HFFc6 (cell line): ENCODE measurements at places on chromosomes 7 and 10. TPM values are rescaled to one million over a fixed set of nuclear protein-coding genes. Genes with fewer than 3 reads are reported as not detected.
A peak's percentile ranks its signal among the peaks of the same experiment; 100 is the strongest.

DNA sequence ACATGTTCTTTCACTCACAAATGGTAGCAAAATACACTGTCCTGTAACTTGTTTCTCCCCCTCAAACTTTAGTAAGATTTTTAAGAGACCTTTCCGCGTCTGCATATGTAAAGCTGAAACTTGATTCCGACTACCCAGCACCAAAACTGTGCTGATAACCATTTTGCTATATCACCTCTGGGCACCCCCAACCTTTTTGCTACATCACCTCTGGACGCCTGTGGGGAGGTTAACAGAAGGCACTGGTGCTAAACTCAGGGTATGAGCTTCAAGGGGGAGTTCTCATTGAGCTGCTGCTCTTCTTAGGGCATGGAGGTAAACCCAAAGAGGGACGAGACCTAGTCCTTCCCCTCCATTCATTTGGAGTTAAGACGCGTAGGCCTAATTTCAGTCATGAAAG, 67.6 kb upstream of the NFE2L3 start:
- DNase-seq = no peak
- H3K4me1 ChIP-seq = no peaks in the 10 kb centered on the region
- no peak overlapping the region for H3K4me3 ChIP-seq
- H3K36me3 ChIP-seq = no peaks in the 10 kb centered on the region
- no peak overlapping the region for H3K27ac ChIP-seq

GRCh38 chr7:82012453-82012852, 242.6 kb upstream of the HGF start:
- no peaks in the 10 kb centered on the region; the same call in 1 of the 2 replicates for H3K27me3 ChIP-seq
- no peak overlapping the region for H3K27ac ChIP-seq
- H3K36me3 ChIP-seq = peaks cover 5% of the 10 kb centered on the region
- H3K4me1 ChIP-seq = peaks cover 19% of the 10 kb centered on the region
- H3K4me3 ChIP-seq = no peak overlapping the region

- DNase-seq = no peak
- peaks cover 15% of the 10 kb centered on the region for H3K4me1 ChIP-seq
- peak overlapping the region; percentile 50 for H3K4me3 ChIP-seq
- H3K27ac ChIP-seq = no peak overlapping the region
- no peaks in the 10 kb centered on the region for H3K36me3 ChIP-seq
These were observed 5.1 kb upstream of the MYL7 start for GRCh38 chr7:44145969-44146911.

DNA sequence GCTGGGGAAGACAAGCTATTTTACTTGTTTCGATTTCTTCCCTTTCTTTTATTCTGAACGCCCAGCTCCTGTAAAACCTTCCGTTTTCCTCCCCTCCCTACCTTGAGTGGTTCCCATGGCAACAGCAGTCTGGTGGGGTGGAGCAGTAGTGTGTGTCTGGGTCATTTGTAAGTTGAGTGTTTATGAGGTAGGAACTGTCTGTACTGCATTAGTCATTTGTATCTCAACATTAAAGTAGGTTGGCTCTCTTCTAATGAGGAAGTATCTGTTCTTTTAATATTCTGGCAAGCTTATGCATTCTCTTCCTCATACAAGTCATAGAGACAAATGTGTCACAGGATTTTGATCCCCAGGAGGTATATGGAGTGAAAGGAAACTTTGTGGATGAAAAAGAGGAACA, 85.3 kb upstream of the CCDC6 start:
- peaks cover 2% of the 10 kb centered on the region; the same call in 1 of the 2 replicates for H3K27me3 ChIP-seq
- H3K4me1 ChIP-seq = no peaks in the 10 kb centered on the region
- H3K4me3 ChIP-seq = no peak overlapping the region
- no peak for DNase-seq
- no peak overlapping the region for H3K27ac ChIP-seq

NPY gene
- total RNA-seq = not detected in 3 replicates

AKR1D1 gene
- 0.17 to 0.21 TPM in 2 of 3 replicates, not detected in the other for total RNA-seq

GRCh38 chr10:102424145-102424544, 3.5 kb downstream of the FBXL15 start:
- no peak for DNase-seq
- no peak overlapping the region for H3K4me3 ChIP-seq

- DNase-seq = no peak
- H3K4me3 ChIP-seq = no peak overlapping the region
- H3K36me3 ChIP-seq = no peaks in the 10 kb centered on the region
- H3K4me1 ChIP-seq = no peaks in the 10 kb centered on the region
These were observed 13.8 kb upstream of the C10orf67 start for GRCh38 chr10:23358357-23358756.

- H3K27ac ChIP-seq = no peak overlapping the region
- H3K36me3 ChIP-seq = peaks cover 16% of the 10 kb centered on the region
- no peak overlapping the region for H3K4me3 ChIP-seq
- DNase-seq = no peak
These were observed 30.9 kb downstream of the SMURF1 start for GRCh38 chr7:99112979-99113378.

ZNF853 gene
- 0.07 TPM in 1 of 3 replicates, not detected in the others for total RNA-seq

GRCh38 chr7:22300839-22301238, 56.1 kb downstream of the RAPGEF5 start:
- DNase-seq = no peak
- no peak overlapping the region for H3K4me3 ChIP-seq
- no peaks in the 10 kb centered on the region; the same call in none of the 2 replicates for H3K27me3 ChIP-seq
- no peak overlapping the region for H3K27ac ChIP-seq

DNA sequence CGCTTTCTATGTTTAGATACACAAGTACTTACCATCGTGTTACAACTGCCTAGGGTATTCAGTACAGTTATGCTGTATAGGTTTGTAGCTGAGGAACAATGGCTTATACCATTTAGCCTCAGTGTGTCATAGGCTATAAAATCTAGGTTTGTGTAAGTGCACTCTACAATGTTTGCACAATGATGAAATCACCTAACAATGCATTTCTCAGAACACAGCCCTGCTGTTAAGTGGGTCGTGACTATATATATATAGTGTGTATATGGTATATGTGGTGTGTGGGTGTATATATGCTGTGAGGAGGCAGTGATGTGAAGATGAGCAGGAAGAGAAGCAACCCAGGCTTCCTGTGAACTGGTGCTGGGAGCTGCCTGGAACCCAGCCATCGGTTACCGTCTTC, 65.6 kb upstream of the MKI67 start:
- no peaks in the 10 kb centered on the region for H3K36me3 ChIP-seq
- H3K4me1 ChIP-seq = no peaks in the 10 kb centered on the region
- H3K4me3 ChIP-seq = no peak overlapping the region
- H3K27ac ChIP-seq = no peak overlapping the region

GRM3 gene
- not detected in 3 replicates for total RNA-seq

- no peaks in the 10 kb centered on the region for H3K4me1 ChIP-seq
- H3K4me3 ChIP-seq = no peak overlapping the region
- no peak overlapping the region for H3K27ac ChIP-seq
These were observed 283.6 kb downstream of the ADRA2A start for GRCh38 chr10:111360260-111360925.

DNA sequence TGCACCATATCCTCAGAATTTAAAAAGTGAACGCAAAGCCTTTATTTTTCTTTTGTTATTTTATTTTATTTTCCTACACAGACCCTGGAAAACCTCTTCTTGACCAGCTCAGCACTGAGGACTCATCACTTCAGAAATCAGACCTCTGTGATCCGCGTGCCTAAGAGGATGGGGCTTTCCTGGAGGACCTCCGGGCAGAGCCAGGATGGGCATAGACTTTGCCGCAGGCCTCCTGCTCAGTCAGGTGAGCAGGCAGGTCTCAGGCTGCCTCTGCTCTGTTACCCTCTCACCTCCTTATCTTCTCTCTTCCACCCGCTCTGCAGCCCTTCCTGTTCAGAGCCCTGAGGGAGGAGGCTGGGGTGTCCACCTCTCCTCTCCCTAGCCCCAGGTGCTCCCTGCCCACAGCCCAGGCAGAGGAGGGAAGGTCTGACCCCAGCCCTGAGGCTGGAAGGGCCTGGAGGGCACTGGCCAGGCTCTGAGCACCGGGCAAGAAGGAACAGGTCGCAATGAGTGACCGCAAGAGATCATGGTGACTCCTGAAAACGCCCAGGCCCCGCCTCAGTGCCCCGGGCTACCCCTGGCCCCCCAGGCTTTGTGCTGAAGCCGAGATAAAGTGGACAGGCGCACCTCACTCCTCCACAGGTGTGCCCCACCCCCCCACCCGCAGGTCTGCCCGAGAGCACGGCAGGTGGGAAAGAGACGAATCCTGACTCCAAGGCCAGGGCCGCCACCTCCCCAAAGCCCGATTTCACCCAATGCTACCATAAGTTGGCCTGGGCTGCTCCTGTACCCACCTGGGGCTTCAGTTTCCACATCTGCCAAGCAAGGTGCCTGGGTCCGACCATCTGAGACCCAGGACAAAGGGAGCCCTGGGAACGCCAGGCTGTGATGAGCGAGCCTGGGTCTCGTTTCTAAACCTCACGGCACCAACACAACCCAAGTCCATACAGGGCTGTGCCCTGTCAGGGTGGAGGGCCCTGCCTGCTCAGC, 2.8 kb downstream of the CALML5 start:
- no peak overlapping the region for H3K27ac ChIP-seq
- peaks cover 20% of the 10 kb centered on the region for H3K27me3 ChIP-seq
- H3K4me3 ChIP-seq = no peak overlapping the region

GRCh38 chr10:88126699-88127098, 263.3 kb downstream of the PTEN start:
- no peaks in the 10 kb centered on the region; the same call in 1 of the 2 replicates for H3K27me3 ChIP-seq
- H3K27ac ChIP-seq = no peak overlapping the region
- H3K36me3 ChIP-seq = 0 out of 2 replicates have a peak, but pooled peaks cover 3% of the 10 kb centered on the region
- DNase-seq = no peak
- H3K4me3 ChIP-seq = no peak overlapping the region
- H3K4me1 ChIP-seq = peaks cover under 1% of the 10 kb centered on the region

CPA5 gene
- total RNA-seq = not detected in 2 replicates

- no peak overlapping the region for H3K27ac ChIP-seq
- no peak for DNase-seq
- H3K4me1 ChIP-seq = peaks cover 23% of the 10 kb centered on the region
- H3K27me3 ChIP-seq = no peaks in the 10 kb centered on the region
- no peak overlapping the region for H3K4me3 ChIP-seq
- H3K36me3 ChIP-seq = peaks cover 14% of the 10 kb centered on the region
These were observed 76.7 kb downstream of the ETV1 start for GRCh38 chr7:13912715-13913278.

DNA sequence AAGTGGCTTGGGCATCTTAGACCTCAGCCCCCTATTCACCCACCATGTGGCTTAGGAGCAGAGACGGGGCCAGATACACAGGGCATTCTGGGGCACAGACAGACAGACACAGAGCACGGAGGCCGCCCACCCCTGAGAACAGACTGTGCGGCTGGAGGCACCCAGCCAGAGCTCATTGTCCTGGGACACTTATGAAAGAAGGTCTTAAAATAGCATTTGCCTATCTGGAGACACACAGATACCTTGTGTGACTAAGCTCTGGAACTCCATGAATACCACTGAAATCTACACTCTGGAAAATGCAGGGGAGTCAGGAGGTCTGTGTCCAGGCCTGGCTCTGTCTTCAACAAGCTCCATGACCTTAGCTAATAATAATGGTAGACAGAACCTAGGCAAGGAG, 41.4 kb upstream of the ADO start:
- no peak for DNase-seq
- no peaks in the 10 kb centered on the region for H3K4me1 ChIP-seq
- peaks cover 1% of the 10 kb centered on the region; the same call in 1 of the 2 replicates for H3K27me3 ChIP-seq
- no peak overlapping the region for H3K27ac ChIP-seq
- no peaks in the 10 kb centered on the region for H3K36me3 ChIP-seq
- no peak overlapping the region for H3K4me3 ChIP-seq

CRHR2 gene
- total RNA-seq = not detected in 3 replicates

DNA sequence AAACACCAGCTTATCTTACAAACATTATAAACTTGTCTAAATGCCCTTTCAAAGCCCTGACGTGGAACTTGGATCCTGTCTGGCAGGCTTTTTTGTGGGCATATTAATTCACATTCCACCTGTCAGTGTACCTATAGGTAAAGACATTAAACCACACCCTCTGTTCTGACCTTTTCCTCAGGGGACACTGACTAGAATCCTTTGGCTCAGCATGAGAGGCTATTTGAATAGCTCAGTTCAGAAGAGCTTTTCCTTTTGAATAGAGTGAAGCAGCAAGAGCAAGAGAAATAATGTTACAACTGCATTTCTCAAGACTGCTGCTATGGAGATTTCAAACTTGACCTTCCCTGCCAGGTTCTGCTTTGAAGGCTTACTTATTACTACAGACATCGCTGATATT, 76.9 kb downstream of the CYP51A1 start:
- no peak overlapping the region for H3K27ac ChIP-seq
- no peaks in the 10 kb centered on the region for H3K36me3 ChIP-seq

DNA sequence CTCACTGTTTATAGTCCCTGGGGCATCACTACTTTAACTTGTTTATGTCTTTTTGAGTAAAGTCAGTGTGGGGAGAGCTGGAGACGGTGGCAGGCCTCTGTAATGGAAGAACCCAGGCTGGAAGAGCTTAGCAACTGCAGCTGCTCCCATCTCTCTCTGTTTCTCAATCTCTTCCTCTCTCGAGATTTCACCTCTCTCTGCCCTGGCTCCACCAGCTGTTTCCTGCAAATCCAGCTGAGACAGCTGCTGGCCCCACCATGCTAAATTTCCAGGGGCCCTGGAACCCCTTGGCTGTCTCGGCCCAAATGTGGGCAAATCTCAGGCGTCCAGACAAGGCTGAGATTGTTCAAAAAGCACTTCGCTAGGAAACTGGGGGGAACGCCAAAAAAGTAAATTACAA, 25.8 kb upstream of the SLF2 start:
- peaks cover 58% of the 10 kb centered on the region for H3K4me1 ChIP-seq
- H3K4me3 ChIP-seq = no peak overlapping the region
- no peaks in the 10 kb centered on the region for H3K36me3 ChIP-seq
- DNase-seq = no peak
- H3K27me3 ChIP-seq = peaks cover 16% of the 10 kb centered on the region

GRCh38 chr7:23473844-23474093, 3.5 kb upstream of the IGF2BP3 start:
- no peaks in the 10 kb centered on the region for H3K36me3 ChIP-seq
- DNase-seq = no peak

- H3K36me3 ChIP-seq = no peaks in the 10 kb centered on the region
- peaks cover 26% of the 10 kb centered on the region for H3K4me1 ChIP-seq
- H3K27me3 ChIP-seq = no peaks in the 10 kb centered on the region; the same call in 1 of the 2 replicates
- H3K4me3 ChIP-seq = no peak overlapping the region
- no peak overlapping the region for H3K27ac ChIP-seq
These were observed 14.2 kb downstream of the ANK3 start for GRCh38 chr10:60375293-60376004.

DNA sequence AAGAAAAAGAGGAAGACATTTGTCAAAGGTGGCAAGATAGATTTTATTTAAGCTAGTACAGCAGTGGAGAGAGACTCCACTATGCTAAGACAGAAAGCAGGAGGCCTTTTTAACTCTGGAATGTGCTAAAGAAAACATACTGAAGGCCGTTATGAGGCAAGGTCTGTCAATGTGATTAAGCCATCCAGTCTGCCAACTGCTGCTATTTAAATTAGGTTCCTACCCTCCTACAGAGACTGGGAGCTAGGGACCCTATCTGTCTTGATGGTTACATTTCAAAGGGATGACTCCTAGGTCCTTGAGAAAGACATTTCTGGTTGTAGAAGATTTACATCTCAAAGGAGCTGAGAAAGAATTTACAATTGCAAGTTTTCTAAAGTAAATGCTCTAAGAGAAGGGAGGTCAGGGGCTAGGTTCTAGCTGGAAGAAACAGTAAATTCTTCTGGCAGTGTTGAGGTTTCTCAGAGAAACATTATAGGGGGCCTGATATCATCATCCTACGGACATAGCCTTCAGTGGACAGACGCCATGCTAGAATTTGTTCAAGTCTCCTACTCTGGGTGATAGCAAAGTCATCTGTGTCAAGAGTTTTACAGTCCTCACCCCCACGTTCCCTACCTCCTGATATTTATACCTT, 211.6 kb downstream of the PHF14 start:
- H3K27me3 ChIP-seq = peaks cover 3% of the 10 kb centered on the region
- no peak overlapping the region for H3K4me3 ChIP-seq
- DNase-seq = peak; percentile 52
- H3K27ac ChIP-seq = no peak overlapping the region
- H3K36me3 ChIP-seq = no peaks in the 10 kb centered on the region
